ENCODE measurements at places on chromosomes 2 and 18.

- no peak for DNase-seq
These were observed 9.0 kb downstream of the ERFE start for GRCh38 chr2:238167761-238168160.

- DNase-seq: peak; percentile 30
These were observed 81.1 kb upstream of the SLC39A10 start for GRCh38 chr2:195575879-195576401.

DNA sequence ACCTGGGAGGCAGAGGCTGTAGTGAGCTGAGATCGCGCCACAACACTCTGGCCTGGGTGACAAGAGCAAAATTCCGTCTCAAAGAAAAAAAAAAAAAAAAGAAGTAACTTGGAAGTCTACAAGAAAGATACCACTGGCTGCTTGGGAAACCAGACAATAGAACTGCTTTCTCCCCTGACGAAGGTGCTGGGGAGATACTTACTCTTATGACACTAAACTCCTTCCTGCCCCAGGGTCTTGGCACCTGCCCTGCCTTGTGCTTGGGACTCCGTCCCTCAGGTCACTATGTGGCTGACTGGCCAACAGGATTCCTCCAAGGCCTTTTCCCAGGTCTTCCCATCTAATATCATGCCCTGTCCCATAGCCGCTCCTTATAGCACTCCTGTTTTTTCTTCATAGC lies 30.7 kb downstream of the INPP5D start:
- DNase-seq: no peak

- no peak for DNase-seq
These were observed 20.7 kb upstream of the GYPC start for GRCh38 chr2:126635281-126635680.

DNA sequence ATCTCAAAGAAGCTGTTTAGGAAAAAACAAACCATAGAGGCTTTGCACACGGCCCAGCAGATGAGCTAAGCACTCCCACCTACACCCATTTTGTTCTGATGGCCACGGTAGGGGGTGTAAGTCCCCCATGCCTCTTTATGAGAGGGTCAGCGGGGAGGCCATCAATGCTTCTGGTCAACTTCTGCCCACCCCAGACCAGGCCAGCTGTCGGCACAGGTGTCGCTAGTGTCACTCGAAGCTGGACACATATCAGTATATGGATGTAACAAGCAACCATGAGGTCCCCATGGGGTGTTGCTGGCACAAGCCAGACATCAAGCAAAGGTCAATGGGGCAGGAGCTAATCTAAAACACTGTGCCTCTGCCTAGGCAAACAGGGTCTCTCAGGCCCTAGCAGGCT lies 23.7 kb upstream of the SLC35F6 start:
- DNase-seq: no peak

DNA sequence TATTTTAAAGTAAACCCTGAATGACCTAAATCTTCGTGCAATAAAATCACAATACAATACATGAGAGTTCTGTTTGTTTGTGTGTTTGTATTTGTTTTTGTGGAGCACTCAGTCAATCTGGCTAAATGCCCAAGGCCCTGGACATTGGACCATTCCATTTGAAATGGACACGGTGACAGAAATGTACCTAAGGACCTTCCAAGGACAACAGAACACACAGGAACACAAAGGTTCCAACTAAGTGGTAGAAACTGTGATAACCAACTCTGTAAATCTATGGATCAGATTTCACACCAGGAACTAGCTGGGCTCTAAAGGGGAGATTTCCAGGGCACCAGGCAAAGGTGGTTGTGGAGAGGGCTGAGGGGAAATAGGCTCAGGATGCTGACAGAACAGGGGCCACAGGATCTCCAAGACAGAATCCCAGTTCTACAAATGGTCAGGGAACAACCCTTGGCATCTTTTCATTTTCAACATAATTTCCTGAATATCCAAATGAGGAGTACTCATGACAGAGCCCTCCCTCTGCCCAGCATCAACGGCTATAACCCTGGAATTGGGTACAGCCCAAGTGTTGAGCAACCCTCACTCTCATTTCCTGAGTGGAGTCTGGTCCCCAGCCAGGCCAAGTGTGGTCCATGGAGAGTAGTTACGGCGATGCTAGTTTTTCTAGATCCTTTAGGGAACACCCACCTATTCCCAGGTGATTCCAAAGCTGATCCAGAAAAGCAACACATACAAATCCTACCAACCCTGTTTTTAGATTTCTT lies 78.4 kb downstream of the NCKAP5 start:
- no peak for DNase-seq

- no peak for DNase-seq
These were observed 124.8 kb downstream of the DTNA start for GRCh38 chr18:34834897-34835296.

DNA sequence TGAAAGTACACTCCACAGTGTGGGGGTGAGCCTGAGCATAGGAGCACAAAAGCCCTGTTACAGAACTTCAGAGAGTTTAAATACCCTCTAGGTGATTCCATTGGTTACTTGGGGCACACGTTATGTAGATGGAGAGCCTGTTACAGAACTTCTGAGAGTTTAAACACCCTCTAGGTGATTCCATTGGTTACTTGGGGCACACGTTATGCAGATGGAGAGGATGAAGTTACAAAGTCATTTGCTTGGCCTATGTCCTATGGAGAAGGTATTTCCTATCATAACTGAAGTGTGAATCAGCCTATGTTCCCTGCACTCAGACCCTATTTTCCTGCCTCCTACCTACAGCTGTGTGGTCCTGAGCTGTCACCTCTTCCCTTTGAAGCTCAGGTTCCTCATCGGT lies 3.8 kb upstream of the CAPN10 start:
- no peak for DNase-seq

- no peak for DNase-seq
These were observed 2.2 kb downstream of the MYT1L start for GRCh38 chr2:2328848-2329247.

GRCh38 chr2:206075113-206075512 lies 10.9 kb downstream of the INO80D start:
- no peak for DNase-seq

- DNase-seq: no peak
These were observed 90.4 kb downstream of the TMEM247 start for GRCh38 chr2:46569766-46570165.

GRCh38 chr2:54671875-54672589 lies 51.4 kb upstream of the EML6 start:
- no peak for DNase-seq

- no peak for DNase-seq
These were observed 53.3 kb upstream of the GULP1 start for GRCh38 chr2:188238386-188238785.

GRCh38 chr2:36675579-36676282 lies 20.8 kb upstream of the VIT start:
- DNase-seq: no peak
